ENCODE measurements at places on chromosomes 13 and 19.

GRCh38 chr19:15869109-15869555, 28.7 kb downstream of the CYP4F2 start:
- no peak for DNase-seq

GRCh38 chr13:20373861-20374260, 141.7 kb upstream of the GJB6 start:
- no peak for DNase-seq

DNA sequence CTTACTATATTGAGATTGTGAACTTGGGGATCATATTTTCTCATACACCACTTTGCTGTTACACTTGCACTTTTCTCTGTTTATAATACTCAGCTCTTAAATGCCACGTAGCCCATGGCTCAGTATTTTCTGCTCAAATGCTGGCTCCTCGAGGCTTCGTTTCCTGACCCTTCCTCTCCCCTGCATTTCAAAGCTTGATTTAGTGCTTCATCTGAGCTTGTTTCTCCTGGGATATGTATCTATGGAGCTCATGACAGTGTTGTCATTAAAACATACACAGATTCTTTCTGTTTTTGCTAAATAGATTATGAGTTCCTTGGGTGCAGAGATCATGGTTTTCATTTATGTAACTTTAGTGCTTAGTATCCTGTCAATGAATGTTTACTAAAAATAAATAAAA, 11.4 kb downstream of the CSNK1A1L start:
- no peak for DNase-seq

- no peak for DNase-seq
These were observed 70.4 kb downstream of the TSHZ3 start for GRCh38 chr19:31278555-31279435.

GRCh38 chr13:72849571-72849970, 67.6 kb downstream of the PIBF1 start:
- no peak for DNase-seq

- DNase-seq, result no peak
These were observed 6.7 kb upstream of the PLIN4 start for GRCh38 chr19:4524808-4525562.

- no peak for DNase-seq
These were observed 45.9 kb upstream of the C19orf12 start for GRCh38 chr19:29760752-29761502.

- peak; percentile 24 for DNase-seq
These were observed at the start of gene SYT5 for GRCh38 chr19:55179606-55180484. SYT5 (minus strand) TSS chr19:55180289; CDS start chr19:55179041, 1,248 bp downstream.

GRCh38 chr13:110113284-110113764, 193.6 kb downstream of the COL4A1 start:
- DNase-seq, result no peak

- DNase-seq, result no peak
These were observed 142.1 kb upstream of the MAB21L1 start for GRCh38 chr13:35618565-35619083.

DNA sequence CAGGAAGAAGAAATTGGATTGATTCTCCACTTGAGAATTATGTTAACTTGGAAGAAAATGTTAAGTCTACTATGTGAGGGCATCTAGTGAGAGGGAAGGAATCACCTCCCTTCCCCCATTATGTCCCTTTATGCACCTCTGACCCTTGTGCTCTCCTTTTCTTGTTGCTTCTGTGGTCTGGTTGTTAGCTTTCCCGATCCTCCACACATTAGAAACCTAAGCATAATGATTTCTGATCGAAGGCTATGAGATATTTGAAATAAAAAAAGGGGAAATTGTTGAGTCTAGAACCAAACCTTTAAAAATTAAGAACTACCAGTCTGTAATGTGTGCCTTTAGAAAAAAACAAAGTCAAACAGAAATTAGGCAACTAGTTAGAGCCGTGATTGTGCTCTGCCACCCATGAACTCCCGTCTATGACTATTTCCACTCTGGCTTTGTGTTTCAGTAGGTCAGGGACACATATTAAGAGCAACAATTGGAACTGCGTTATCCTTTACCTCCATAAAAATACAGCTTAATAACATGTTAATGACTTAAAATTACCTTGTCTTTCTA, 463 bp upstream of the GPC6 start:
- no peak for DNase-seq

- DNase-seq, result no peak
These were observed 20.8 kb downstream of the PRAM1 start for GRCh38 chr19:8481616-8482015.

DNA sequence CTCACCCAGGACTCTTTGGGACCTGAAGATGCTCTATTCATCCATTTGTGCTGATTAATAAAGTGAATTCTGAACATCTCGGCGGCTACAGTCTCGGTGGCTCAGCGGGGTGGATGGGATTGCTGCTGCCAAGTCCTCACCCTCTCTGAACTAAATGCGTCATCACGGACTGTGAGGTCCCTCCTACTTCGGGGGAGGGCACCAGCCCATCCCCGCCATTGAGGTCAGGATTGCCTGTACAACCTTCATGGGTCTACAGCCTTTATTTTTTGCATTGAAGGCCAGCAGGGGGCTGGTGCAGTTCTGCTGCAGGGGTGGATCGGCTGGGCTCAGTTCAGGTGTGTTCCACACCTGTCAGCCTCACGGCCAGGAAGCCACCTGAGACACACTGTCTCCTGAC, 181.8 kb downstream of the COL4A1 start:
- DNase-seq, result no peak

DNA sequence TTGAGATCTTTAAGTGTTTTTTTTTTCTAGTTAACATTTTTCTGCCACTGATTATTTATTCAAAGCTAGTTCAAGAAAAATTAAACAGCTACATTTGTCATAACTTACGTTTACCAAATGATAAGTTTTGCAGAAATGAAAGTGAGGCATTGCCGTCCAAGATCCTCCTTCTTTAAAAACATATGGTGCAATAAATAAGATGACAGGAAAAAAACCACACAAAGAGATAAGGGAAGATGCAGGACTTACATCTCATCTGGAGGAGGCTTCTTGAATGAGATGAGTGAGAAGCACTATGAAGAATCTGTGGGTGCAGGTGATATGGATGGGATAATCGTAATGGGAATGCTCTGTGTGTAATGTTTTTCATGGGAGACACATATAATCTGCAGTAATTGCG, 12.4 kb downstream of the TNFSF13B start:
- no peak for DNase-seq

GRCh38 chr13:76646946-76647345, 239.3 kb downstream of the KCTD12 start:
- DNase-seq, result no peak
